AG09319 (cell line): ENCODE measurements at places on chromosomes 13 and 19.

DNA sequence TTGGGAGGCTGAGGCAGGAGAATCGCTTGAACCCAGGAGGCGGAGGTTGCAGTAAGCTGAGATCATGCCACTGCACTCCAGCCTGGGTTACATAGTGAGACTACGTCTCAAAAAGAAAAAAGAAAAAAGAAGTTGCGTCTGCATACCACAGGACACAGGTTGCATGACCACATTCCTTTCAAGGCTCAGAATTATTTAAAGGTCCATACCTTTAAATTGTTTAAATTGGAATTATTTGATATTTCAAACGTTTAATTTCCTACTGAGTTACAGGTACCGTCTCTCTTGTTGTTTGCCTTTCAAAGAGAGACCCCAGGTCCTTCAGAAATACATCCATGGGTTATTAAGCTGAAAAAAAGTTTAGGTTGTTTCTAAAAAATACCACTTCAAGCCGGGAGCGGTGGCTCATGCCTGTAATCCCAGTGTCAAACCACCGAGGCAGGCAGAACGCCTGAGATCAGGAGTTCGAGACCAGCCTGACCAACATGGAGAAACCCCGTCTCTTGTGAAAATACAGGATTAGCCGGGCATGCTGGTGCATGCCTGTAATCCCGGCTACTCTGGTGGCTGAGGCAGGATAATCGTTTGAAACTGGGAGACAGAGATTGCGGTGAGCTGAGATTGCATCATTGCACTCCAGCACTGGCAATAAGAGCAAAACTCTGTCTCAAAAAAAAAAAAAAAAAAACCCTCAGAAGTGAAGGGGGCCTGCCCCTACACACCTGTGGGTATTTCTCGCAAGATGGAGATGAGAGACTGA lies 18.6 kb downstream of the ZNF816 start:
- no peak for DNase-seq

DNA sequence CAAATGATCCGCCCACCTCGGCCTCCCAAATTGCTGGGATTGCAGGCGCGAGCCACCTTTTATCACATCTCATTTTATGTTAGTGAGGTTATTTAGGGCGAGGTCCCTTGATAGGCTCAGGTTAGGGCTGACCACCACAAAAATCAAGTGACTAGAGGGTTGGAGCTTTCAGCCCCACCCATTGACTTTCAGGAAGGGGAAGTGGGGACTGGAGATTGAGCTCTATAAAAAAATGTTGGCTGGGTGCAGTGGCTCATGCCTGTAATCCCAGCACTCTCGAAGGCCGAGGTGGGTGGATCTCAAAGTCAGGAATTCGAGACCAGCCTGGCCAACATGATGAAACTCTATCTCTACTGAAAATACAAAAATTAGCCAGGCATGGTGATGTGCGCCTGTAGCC lies 20.1 kb downstream of the FPR3 start:
- DNase-seq = no peak

GRCh38 chr19:1170938-1171754 lies 2.9 kb downstream of the SBNO2 start:
- DNase-seq = no peak

GRCh38 chr19:31350693-31351055 lies 1.4 kb upstream of the TSHZ3 start:
- DNase-seq = no peak

DNA sequence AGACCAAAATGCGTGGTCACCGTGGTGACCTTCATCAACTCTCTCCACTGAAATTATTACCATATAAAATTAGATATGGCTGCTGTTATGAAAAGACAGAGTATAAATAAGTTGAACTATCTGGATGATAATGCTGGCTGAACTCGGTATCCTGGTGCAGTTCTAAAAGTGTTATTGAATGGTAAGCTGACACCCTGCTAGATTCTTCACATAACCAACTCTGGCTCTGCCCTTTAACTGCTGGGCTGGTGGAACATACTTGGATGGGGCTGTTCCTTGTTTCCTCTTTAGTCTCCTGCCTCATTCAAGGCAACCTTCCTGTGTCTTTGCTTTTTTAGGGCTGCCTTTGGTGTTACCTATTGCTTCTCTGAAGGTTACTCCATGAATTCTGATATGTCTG lies 106.9 kb downstream of the FGF9 start:
- DNase-seq = no peak

GRCh38 chr19:17240062-17240752 lies 5.5 kb downstream of the NR2F6 start:
- DNase-seq = no peak

DNA sequence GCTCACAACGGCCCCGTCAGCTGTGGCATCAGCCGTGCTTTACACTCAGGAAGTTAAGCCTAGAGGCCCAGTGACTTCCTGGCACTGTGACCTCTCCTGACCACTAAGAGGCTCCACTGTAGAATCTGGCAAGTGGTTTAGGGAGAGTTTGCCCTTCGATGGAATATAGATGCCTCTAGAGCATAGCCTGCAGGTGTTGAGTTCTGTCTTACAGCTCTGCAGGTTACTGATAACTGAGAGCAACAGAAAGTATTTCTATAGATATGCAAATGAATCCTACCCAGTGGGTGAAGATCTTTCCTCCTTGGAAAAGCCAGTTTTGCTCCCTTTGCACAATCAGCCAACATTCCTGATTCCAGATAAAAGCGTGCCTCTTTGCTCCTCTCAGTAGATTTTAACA lies 35.8 kb downstream of the ATP12A start:
- no peak for DNase-seq

DNA sequence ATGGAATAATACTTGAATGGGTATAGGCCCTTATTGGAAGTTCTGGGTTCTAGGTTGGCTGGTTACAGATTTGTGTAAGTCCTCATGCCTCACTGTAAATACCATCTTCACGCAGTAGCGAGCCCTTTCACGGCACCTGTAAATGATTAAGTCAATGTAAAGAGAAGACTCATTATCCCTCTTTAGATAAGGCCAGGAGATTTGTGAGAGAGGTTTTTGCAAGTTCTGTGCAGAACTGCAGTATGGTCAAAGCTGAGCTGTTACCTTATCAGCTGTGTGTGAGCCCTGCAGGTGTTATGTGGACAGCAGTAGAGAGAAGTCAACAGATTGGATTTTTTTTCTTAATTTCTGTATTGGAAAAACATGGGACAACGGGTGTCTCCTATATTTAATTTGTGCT lies 141.6 kb downstream of the SHISA2 start:
- no peak for DNase-seq

DNA sequence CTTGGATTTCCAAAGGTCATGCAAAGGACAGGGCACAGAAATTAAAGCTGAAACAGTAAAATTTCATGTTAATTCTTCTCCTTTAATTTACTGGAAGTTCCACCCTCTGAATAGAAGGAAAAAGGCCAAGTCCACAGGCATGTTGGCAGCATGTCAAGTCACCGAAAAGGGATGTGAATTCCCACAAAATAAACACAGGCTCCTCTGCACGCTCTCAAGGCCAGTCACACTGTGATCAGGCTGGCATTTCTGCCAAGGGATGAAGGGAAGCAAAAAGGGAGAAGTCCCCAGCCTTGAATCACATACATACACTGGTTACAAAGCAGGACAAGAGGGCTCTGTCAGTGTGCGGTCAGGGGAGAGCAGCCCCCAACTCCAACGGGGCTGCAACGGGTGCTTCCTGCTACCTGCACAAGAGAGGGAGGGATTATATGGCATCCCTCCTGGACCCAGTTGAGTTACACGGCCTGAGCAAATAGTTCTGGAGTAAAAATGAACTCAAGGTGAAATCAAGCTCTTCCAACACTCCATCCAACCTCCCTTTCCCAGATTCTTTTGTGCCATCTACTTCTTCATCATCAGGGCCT lies 6.9 kb downstream of the DCLK1 start:
- DNase-seq = peak; percentile 74

GRCh38 chr19:39906820-39907611 lies 27.4 kb downstream of the FCGBP start:
- no peak for DNase-seq

GRCh38 chr19:41305927-41306793 lies 3.8 kb upstream of the CCDC97 start:
- DNase-seq = no peak

DNA sequence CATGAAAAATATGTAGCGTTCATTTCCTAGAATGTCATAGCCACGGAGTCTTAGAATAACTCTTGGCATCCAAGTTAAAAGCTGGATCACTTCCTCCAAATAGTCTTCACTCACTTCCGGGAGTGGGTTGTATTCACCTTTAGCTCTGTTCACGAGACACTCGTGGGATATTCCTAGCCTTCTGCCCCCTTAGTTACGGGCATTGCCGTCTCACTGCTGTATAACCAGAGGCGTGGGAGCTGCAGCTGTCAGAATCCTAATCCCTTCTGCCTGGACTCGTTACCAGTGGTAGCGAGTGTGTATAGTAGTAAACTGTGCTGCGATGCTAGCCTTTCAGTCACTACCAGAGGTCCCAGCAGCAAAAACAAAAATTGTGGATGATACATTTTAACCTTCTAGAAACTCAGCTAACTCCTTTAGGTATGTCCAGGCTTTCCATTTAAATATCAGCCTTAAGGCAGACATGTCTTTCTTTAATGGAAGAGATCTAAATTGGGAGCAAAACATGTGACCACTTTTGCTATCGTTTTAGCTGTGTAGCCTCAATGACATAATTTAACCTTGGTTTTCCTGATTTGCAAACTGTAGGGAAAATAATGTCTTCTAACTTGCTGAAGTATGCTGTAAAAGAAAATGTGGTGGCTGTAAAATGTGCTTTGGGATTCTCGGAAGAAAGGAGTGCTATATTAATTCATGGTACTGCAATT lies 34.1 kb downstream of the ERCC5 start:
- no peak for DNase-seq

DNA sequence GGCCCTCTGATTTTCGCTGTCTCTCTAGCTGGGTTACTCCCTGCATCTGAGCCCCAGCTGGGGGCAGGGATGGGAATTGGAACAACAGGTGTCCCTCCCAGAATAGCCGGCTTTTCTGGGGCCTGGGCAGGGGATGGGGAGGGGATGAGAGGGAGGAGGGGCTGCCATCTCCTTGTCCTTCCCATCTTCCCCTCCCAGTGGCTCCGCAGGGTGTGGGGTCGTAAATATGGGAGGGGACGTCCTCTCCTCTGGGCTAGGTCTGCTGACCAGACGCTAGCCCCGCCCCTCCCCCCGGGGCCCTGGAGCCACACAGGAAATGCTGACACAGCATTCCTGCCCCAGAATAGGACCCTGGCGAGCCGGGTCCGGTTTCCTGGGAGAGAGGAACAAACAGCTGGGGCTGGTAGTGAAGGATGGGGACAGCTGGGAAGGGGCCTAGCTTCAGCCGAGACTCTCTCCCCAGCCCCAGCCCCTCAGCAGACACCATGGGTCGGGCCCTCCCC lies 1.1 kb downstream of the RYR1 start:
- no peak for DNase-seq

DNA sequence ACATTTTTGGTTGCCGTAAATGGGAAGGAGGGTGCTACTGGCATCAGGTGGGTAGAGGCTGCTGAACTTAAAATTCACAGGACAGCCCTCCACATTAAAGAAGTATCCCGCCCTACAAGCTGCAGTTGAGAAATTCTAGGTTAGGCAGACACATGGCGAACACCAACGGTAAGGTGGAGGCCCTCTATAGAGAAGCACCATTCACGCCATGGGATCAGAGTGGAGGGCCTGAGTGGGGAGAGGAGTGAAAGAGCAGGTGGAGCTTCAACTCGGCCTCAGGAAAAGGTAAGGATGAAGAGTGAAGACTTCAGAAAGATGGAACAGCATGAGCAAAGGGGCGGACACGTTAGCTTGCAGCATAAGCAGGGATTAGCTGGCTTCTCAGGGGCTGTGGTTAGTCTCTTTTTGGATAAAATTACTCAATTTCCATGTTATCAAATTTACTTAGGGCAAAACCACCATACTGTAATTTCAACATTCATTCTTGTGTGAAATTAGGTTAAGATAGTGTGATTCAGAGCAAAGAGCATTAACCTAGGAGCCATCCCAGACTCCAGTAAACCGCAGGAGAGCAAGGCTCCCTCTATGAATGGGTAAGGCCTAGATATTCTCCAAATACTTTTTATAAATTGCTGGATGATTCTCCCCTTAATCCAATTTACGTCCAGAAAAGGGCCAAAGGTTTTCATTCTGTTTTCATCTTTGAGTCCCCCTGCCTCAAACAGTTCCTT lies 1.2 kb downstream of the EEF1AKMT1 start:
- DNase-seq = no peak

- no peak for DNase-seq
These were observed 5.4 kb downstream of the BCAT2 start for GRCh38 chr19:48805452-48805851.

DNA sequence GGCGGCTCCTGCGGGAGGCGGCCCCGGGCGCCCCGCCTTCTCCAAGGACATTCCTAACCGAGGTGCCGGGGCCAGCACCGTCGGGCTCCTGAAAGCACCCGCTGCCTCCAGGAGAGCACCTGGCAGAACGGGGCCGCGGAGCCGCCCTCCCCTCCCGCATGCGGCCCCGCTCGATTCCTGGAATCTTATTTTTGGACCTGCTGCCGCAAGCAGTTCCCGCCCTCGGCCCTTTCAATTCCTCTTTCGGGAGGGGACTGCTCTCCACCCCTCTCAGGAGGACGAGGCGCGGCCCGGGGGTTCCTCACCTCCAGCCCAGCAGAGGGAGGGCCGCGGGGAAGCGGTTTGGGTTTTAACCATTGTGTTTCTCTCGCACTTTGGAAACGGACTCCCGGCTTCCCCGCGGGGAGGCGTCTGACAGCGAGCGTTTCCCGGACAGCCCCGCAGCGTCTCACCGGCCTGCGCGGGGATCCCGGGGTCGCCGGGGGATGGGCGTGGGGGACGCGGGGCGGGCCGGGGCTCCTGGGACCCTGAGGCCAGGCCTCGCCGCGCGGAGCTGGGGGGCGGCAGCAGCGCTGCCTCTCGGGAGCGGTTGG lies 849 bp downstream of the GAS6 start:
- no peak for DNase-seq

DNA sequence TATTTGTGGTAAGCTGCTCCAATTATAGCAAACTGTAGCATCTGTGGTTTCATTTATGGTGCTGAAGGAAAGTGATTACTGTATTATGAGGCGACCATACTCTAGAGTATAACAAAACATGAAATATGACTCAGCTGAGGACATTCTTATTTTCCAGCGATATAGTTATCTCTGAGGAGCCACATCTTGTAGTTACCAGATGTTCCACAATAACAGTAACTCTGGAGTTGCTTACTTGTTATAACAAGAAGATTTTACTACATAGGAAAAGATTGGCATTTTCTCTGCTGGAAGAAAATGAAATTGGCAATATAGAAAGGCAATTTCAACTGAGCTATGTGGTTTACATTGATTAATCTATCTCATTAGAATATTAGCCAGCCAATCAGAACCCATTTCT lies 1634.2 kb downstream of the PCDH9 start:
- no peak for DNase-seq

- DNase-seq = no peak
These were observed 2428.4 kb upstream of the PCDH20 start for GRCh38 chr13:63843766-63844699.

GRCh38 chr19:10617409-10618121 lies 7.8 kb upstream of the SLC44A2 start:
- DNase-seq = no peak

- DNase-seq = no peak
These were observed 31.7 kb upstream of the CYP4F8 start for GRCh38 chr19:15583346-15583745.

DNA sequence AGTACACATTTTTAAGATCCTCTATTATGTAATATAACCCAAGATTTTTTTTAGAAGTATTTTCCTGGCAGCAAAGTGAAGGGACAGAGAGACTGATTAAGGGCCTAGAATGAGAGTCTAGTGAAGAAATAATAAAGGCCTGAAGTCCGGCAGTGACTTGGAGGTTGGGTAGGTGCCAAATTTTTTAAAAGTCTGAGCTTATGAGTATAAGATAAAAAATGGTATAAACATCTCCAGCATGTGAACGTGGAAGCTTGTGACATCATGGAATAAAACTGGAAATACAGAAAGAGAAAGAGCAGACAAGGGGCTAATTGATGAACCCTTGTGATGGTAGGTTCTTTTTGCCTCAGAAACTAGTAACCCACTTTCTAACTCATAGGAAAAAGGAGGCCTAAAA lies 174.6 kb downstream of the SUCLA2 start:
- no peak for DNase-seq
